Diencephalon (tissue), 1 donor: ENCODE measurements at places on chromosomes 7 and 10. TPM values are rescaled to one million over a fixed set of nuclear protein-coding genes. Genes with fewer than 3 reads are reported as not detected.

Gene LDB3
- total RNA-seq = not detected

Gene RASSF4
- 15.7 TPM for total RNA-seq

Gene FAM241B
- total RNA-seq = 33.4 TPM

Gene JAKMIP3
- total RNA-seq = 7.6 TPM

Gene SMKR1
- 6.7 TPM for total RNA-seq

Gene NUPR2
- total RNA-seq = 3.0 TPM

Gene TMEM270
- total RNA-seq = not detected

Gene CALY
- total RNA-seq = 36.4 TPM

Gene TDRD1
- total RNA-seq = 1.4 TPM

Gene POLR2J2
- 5.3 TPM for total RNA-seq

Gene CABCOCO1
- total RNA-seq = 5.5 TPM

Gene CCDC186
- total RNA-seq = 53.1 TPM

Gene RBM20
- 0.23 TPM for total RNA-seq

Gene PDZD7
- total RNA-seq = 7.2 TPM

Gene ZNF488
- 1.6 TPM for total RNA-seq

Gene AOAH
- 5.3 TPM for total RNA-seq

Gene JCAD
- total RNA-seq = 27.7 TPM

Gene GHRHR
- 2.8 TPM for total RNA-seq

Gene ITGB8
- total RNA-seq = 107 TPM

Gene CYP3A7
- not detected for total RNA-seq

Gene VWDE
- 2.1 TPM for total RNA-seq

Gene PAPOLB
- total RNA-seq = 1.8 TPM

Gene AEBP1
- total RNA-seq = 9.7 TPM

Gene SH3PXD2A
- total RNA-seq = 10.8 TPM

Gene ASAH2
- total RNA-seq = 3.0 TPM

Gene PDE6C
- total RNA-seq = not detected

Gene CCSER2
- total RNA-seq = 99.2 TPM

Gene MGAM2
- 0.23 TPM for total RNA-seq

Gene INA
- 223 TPM for total RNA-seq

Gene SPAM1
- not detected for total RNA-seq

Gene SFTPA1
- total RNA-seq = not detected

Gene DOCK1
- total RNA-seq = 39.0 TPM

Gene NCAPG2
- 15.9 TPM for total RNA-seq

Gene SDK1
- total RNA-seq = 18.9 TPM

Gene TAC1
- total RNA-seq = 89.5 TPM

Gene MUC3A
- total RNA-seq = 2.1 TPM

Gene NKX1-2
- 1.8 TPM for total RNA-seq

Gene HOGA1
- 2.5 TPM for total RNA-seq

Gene RSPH10B
- total RNA-seq = 4.2 TPM

Gene FFAR4
- total RNA-seq = 1.2 TPM

Gene TFPI2
- 0.92 TPM for total RNA-seq

Gene PHF14
- 173 TPM for total RNA-seq
